ENCODE measurements at places on chromosomes 2 and 18.

GRCh38 chr2:24507549-24507948 is 16.5 kb downstream of the NCOA1 start:
- no peak for DNase-seq

DNA sequence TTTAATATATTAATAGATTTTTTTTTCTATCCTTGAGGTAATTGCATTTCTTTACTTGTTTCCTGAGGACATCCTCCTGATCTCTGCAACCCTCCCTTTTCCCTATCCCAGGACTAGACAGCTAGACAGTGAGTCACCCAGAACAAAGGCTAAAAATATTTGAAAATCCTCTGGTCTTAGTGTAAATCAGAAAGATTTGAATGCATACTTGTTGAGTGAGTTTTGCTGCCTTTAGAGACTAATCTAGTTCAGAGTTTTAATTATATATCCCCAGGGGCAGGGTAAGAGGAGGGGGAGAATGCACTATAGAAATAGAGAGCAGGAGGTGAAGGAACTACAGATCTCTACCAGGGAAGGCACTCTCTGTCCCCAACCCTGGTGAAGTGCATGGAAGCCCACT is 202.3 kb upstream of the TCF4 start:
- DNase-seq, result no peak

GRCh38 chr2:77831898-77832297 is 309.7 kb upstream of the LRRTM4 start:
- DNase-seq, result no peak

GRCh38 chr2:39787950-39788349 is 8.9 kb upstream of the THUMPD2 start:
- no peak for DNase-seq

GRCh38 chr2:43699761-43700160 is 23.5 kb upstream of the C1GALT1C1L start:
- DNase-seq, result no peak

DNA sequence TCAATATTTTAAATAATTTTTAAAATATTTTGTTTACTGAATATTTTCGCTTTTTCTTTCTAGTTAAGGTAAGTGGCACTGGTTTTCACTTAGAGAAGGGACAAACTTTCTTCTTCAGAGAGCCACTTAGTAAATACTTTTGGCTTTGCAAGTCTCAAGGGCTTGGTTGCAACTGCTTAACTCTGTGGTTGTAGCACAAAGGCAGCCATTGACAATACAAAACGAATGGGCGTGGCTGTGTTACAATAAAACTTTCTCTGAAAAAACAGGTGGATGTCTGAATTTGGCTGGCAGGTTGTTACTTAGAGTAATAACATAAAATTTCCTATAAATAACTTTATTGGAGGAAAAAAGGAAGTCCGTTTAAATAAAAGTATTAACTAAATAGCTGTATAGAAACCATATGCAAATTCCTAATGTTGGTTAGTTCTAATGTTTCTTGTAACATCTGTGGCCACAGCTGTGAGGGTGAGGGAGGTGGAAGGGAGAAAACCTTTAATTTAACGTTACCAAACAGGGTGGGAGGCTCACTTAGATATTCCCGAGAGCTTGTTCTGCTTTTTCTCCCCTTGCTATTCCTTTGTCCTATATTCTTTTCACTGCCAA is 62.4 kb upstream of the TNP1 start:
- DNase-seq, result no peak

DNA sequence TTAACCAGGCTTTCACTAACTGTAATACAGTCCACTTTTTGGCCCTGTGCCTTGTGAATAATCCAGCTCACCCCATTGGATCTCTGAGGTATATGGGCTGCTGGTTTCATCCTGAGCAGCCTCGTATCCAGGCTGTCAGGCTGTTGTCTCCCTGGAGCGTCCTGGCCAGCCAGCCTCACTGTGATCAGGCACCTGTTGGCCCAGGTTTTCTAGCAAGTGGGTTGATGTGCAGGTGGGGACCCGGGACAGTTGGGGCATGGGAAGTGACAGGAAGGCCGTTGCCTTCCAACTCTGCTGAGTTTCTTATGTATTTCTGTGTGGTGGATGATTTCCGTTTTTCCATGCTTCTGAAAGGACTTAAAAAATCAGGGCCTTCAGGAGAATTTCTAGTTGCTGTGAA is 132.4 kb downstream of the ACOXL start:
- no peak for DNase-seq

DNA sequence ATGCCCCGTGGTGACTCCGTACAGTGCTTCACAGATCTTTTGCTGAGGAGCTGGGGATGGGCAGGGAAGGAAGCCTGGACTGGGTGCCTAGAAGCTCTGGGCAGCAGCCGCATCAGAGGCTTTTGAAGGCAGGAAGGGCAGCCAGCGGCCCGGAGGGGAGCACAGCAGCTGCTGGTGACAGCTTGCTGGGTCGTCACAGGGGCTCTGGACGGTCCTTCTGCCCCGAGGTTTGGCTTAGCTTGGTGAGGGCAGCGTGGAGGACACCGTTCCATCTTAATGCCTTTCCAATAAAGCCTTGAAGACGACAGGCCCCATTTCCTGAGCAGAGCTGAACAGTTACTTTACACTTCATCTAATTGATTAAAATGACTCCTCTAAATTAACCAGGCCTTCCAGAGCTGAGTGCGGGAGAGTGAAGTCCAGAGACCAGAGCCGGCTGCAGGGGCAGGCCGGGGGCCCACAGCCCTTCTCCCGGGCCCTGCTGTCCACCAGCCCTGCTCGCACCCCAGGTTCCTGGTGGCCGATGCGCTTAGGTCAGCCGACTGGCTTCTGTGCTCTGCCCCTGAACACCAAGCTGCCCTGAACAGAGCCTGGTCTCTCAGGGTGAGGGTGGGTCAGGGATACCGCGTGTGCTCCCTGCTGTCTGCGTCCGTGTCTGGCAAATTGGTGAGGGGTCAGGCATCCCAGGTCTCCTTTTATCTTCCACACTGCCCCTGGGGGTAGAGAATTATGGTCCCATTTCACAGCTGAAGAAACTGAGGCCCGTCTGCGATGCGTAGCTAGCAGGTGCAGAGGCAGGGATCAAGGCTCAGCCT is 43.5 kb downstream of the RRM2 start:
- DNase-seq, result no peak

- no peak for DNase-seq
Observed at GRCh38 chr2:75088791-75089190, 110.5 kb downstream of the TACR1 start.

GRCh38 chr2:86225581-86225980 is 26.3 kb downstream of the MRPL35 start:
- peak; percentile 80 for DNase-seq

GRCh38 chr18:62399781-62400308 is 74.7 kb downstream of the TNFRSF11A start:
- DNase-seq, result no peak

- DNase-seq, result peak; percentile 80
Observed at GRCh38 chr18:58321986-58322385, 278.0 kb downstream of the NEDD4L start.

DNA sequence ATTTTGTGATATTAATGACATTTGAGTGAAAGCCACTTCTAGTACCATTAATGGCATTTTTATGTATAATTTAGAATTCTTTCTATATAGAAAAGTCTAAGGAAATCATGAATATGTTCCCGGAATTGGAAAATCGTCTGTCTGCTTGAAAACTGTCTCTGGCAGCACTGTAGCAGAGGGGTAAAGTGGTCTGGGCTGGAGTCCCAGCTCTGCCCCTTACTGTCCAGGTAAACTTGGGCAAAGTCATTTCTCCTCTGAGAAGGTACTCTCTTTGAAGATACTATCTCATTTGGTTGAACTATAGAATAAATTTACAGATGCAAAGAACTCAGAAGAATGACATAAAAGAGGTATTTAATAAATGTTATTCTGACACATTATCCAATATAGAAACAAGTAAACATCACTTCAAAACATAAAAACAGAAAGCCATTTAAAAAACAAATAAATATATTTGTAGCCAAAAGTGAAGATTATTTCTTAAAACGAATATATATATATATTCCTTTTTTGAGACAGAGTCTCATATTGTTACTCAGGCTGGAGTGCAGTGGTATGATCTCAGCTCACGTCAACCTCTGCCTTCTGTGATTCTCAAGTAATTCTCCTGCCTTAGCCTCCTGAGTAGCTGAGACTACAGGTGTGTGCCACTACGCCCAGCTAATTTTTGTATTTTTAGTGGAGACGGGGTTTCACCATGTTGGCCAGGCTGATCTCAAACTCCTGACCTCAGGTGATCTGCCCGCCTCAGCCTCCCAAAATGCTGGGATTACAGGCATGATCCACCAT is 149.8 kb upstream of the ITGA4 start:
- no peak for DNase-seq

DNA sequence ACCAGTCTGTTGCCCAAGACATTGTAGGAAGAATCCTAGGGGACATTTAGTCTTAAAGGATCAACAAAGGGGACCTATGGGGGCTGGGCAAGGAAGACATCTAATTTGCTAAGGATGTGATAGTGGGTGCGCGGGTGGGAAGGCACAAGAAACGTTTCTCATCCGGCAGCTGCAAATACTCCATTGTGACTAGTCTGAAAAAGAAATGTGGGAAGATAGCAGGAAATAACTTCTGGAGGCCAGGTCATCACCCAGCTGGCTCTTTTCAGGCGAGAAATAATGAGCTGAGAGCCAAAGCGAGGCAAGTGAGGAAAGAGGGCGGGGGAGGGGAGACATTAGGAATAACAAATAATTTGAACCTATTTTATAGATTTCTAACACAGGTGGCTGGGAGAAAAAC is 70.3 kb upstream of the NCK2 start:
- DNase-seq, result no peak

Data from GM13976 (cell line).